Naive thymus-derived CD4-positive, alpha-beta T cell (primary cell): ENCODE measurements at places on chromosomes 1 and 21. TPM values are rescaled to one million over a fixed set of nuclear protein-coding genes. Genes with fewer than 3 reads are reported as not detected.

The TAF5L gene
- total RNA-seq = 19.8 TPM

DNA sequence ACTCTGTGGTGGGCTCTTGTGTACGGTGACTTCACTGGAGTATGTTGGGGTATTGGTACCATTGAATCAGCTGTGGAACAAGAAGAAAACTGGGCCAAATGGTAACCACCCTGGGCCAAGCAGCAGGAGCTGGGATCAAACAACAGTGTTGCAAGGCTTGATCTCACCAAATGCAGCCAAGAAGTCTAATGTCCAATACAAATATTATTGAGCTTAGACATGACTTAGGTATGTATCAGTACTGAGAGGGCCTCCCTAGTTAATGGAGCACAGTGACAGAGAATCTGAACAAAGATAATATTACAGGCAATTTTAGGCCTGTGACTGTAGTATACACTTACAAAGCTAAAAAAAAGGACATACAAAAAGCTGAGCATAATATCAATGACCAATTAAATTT, 604.8 kb downstream of the PLA2G4A start:
- no peak for DNase-seq

- no peak for DNase-seq
Observed at GRCh38 chr1:221913351-221913892, 171.5 kb upstream of the DUSP10 start.

GRCh38 chr1:235455097-235455496, 49.2 kb downstream of the B3GALNT2 start:
- DNase-seq = no peak

DNA sequence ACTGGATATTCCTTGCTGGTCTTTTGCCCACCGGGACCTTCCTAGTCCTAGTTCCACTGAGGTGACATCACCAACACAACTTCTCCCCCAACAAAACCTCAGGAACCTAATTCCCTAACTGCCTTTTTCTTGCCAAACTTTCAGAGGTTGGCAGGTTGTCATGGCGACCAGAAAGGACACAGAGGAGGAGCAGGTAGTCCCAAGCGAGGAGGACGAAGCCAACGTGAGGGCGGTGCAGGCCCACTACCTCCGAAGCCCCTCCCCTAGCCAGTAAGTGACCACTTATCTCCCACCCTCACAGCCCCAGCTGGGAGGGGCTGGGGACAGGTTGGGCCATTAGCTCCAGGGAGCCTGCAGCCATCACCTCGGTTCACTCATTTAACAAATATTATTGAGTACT, 815 bp downstream of the STYXL2 start:
- no peak for DNase-seq

The CCDC24 gene
- 0.40 TPM for total RNA-seq

DNA sequence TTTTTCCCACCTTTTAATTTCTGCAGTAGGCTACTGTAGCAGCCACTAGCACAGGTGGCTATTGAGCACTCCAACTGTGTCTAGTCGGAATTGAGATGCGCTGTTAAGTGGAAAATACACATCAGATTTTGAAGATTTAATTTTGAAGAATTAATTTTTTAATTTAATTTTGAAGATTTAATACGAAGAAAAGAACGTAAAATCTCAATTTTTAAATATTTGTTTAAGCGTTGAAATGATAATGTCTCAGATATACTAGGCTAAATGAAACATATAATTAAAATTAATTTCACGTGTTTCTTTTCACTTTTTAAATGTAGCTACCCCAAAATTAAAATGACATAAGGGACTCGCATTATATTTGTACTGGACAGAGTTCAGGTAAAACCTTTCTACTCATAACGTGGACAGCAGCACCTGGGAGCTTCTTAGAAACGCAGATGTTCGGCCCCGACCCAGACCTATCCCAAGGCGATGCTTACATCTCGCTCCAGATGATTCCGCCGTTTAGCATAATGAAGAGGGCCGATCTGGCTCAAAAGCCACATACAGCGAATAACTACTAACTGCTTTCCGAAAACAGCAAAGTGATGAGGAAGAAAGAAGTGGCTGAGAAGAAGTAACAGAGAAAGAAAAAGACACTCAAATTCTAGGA, 717 bp downstream of the CRYZL1 start:
- no peak for DNase-seq

The CCSAP gene
- total RNA-seq = 13.4 TPM

DNA sequence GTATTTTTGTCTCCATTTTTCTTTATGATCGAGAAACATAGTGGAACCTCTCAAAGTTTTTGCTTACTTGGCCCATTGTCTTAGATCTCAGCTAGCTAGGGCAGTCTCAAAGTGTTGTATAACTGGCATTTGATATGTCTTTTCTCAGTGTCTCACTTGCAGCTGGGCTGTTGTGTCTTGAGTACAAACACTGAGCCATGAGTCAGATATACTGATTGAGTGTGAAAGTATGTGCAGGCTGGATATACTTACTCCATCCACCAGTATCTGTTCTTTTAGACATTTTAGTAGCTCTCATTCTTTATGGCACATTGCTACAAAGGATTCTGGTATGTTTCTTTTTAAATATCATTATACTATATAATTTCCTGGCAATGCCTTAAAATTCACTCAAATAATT, 14.3 kb upstream of the GPR52 start:
- DNase-seq = no peak

GRCh38 chr1:7938070-7938469, 2.6 kb downstream of the TNFRSF9 start:
- no peak for DNase-seq

The WNT2B gene
- not detected in 2 replicates for total RNA-seq

DNA sequence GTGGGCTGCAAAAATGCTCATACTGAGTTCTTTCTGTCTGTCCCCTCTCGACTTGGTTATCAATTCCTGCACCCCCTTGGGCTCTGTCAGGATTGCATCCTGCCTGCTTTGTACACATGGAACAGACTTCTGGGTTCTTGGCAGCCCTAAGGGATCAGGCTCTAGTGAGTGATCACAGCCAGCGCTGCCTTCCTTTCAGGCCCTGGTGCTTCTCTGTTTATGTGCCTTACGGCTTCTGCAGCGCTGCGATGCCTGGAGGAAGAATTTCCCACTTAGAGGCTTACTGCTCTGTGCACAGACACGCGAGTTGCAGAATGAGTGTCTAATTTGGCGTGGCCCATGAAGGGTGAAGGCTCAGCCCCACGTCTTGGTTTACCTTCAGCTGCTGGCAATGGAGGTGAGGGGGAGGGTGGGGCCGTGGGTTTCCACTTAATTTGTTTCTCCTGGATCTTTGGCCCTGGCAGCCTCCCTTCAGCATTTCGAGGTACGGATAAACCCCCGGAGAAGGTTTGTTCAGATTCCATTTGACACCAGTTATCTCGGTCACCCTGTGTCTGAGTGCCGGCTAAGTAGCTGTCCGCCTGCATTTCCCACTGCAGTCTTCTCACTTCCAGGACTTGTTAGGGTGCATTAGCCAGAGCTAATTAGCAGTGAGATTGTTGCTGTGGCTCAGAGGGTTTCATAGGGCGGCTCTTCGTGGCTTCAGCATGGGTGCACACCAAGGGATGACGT, 227.3 kb downstream of the DYRK1A start:
- no peak for DNase-seq

The HOOK1 gene
- total RNA-seq = 2.5 and 3.0 TPM in 2 replicates

The LRIG2 gene
- 26.8 TPM for total RNA-seq

DNA sequence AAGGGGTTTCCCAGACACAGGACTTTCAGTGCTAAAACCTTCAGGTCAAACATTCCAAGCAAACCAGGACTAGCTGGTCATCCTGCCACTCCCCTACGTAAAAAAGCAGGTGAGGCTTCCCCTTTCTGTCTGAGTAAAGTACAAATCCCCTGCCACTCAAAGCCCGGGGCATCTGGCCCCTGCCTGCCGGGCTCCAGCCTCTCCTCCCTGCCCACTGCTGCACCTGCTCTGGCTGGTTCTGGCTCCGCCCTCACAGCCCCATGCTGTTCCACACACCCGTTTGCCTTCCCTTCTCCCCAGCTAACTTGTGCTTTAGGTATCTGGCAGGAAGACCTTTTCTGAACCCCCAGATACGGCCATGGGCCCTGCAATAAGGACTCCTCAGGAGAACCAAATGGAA, 23.3 kb upstream of the S100A7 start:
- no peak for DNase-seq
